Posterior cingulate gyrus (tissue), 11 donors: ENCODE measurements at places on chromosomes 16 and 17.

DNA sequence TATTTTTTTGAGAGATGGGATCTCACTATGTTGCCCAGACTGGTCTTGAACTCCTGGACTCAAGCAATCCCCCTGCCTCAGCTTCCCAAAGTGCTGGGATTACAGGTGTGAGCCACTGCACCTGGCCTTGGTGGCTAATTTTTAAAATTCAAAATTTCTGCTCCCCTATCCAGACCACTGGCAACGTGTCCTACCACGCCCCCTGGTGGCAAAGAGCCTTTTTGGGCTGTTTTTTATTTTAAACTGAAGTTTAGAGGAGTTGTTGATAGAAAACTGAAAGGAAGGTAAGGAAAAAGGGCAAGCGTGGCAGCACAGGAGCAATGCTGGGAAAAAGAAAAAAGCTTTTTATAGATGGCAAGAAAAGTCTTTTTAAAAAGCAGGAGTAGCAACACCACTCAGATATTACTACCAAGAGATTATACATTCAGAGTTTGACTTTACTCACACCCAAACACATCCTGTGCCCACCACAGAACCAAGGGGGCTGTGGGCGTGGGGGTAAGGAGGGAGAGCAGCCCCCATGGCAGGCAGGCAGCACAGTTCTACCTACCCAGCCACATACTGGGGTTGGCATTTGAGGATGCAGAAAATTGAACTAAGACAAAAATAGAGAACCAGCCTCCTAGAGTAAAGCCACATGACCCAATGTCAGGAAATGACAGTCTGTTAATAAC is 4.2 kb upstream of the MXRA7 start:
- DNase-seq, result peak; percentile 89

- no peak for DNase-seq
These were observed 20.3 kb upstream of the CALB2 start for GRCh38 chr16:71338193-71338592.

- DNase-seq, result no peak
These were observed 4.9 kb downstream of the MT1F start for GRCh38 chr16:56662357-56663354.

GRCh38 chr17:8062435-8062806 is 23.6 kb downstream of the ALOX15B start:
- DNase-seq, result no peak

- DNase-seq, result no peak
These were observed 1.6 kb downstream of the TBX4 start for GRCh38 chr17:61453566-61454380.

- no peak for DNase-seq
These were observed 129.8 kb downstream of the C16orf78 start for GRCh38 chr16:49503256-49504022.

DNA sequence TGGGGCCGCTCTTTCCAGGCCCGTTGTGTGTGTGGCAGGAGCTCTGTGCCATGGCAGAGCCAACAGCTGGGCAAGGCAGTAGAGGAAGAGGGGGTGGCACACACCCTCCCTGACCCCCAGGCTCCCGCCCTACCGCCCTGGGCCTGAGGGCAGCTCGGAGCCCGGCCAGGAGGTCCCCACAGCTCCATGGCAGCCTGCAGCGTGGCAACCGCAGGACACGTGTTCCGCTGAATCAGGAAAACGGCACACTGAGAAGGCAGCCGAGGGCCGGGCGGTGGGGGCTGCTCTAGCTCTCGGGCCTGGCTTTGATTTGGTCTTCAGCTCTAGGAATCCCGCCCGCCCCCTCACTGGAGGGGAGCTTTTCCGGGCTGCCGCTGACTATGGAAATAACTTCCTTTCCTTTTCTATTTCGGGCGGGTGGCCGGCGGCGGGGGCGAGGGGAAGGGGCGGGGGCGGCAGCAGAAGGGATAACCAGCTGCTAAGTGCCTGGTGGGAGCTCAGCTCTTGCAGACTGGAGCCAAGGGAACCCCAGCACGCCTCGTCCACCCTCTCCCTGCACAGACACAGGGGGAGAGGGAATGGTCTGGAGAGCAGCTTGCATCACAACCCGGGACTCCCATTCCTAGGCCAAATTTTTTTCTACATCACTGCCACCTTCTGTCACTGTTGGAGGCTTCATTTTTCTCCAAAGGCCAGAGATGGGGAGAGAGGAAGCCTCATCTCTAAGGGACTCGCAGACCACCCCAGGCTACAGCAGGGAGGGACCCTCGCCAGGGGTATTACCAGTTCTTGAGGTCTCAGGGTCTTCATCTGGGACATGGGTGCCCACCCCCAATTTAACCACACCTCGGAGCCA is 24.8 kb upstream of the MRPS23 start:
- DNase-seq, result peak; percentile 74

GRCh38 chr17:76053246-76054111 is 18.8 kb downstream of the SRP68 start:
- DNase-seq, result no peak

GRCh38 chr16:72989579-72990551 is 58.1 kb downstream of the ZFHX3 start:
- no peak for DNase-seq

GRCh38 chr16:84519855-84520254 is 15.4 kb upstream of the MEAK7 start:
- DNase-seq, result no peak

- no peak for DNase-seq
These were observed 25.5 kb upstream of the PMP22 start for GRCh38 chr17:15290605-15291004.

DNA sequence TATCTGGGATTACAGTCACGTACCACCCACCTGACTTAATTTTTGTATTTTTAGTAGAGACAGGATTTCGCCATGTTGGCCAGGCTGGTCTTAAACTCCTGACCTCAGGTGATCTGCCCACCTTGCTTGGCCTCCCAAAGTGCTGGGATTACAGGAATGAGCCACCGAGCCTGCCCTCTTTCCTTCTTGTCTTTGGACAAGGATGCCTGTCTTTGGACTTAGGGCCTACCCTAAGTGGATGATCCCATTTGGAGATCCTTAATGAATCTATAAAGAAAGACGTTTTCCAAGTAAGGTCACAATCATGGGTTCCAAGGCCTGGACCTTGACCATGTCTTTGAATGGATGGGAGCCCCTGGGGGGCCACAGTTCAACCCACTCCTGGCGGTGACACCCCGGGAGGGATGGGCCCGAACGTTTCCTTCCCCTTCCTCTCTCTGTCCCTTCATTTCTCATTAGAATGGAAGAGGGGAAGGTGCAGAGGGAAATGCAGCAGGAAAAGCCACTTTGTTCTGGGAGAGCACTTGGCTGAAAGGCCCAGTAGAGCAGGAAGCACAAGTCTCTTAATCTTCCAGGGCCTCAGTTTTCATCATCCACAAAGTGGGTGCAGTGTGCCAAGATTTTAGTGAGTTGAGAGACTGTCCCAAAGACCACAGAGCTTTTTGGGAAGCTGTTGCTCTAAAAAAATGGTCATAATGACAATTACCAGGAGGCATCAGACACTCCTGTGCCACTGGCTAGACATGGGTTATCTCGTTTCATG is 353.3 kb downstream of the SEC14L1 start:
- DNase-seq, result no peak

GRCh38 chr17:82900741-82901140 is 60.9 kb upstream of the ZNF750 start:
- no peak for DNase-seq

GRCh38 chr16:3810198-3810664 is 70.3 kb downstream of the CREBBP start:
- DNase-seq, result no peak

DNA sequence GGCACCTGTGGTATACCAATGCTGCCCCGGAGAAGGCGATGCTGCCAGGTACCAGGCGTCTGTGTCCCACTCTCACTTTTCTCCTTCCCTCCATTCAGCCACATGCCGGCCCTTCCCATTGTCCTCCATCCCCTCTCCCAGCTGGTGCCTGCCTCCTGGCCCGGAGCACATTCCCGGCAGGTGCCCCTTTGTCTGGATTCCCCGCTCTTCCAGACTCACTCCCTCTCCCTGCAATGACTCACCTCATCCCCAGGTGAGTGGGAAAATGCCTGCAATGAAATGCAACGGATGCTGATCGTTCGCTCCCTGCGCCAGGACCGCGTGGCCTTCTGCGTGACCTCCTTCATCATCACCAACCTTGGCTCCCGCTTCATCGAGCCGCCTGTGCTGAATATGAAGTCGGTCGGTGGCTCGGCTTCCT is 10.4 kb upstream of the KDM6B start:
- peak; percentile 30 for DNase-seq

DNA sequence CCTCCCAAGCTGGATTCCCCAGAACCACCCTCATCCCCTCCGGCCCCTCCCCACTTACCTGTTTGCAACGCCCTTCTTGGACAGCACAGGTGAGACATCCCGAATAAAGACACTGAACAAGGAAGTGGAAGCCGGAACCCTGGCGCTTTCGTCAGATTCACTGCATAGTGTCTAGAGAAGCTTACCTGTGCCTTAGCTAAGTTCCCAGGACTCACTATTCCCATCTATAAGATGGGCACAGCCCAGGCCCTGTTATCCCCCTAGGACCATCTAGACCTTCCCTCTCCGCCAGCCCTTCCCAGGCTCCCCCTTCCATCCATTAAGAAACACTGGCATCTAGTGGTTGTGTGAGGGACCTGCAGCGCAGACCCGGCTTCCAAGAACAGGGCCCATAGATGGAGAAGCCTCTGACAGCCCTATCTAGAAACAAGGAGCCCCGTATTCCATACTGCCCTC is 26.9 kb upstream of the RPL38 start:
- peak; percentile 71 for DNase-seq

DNA sequence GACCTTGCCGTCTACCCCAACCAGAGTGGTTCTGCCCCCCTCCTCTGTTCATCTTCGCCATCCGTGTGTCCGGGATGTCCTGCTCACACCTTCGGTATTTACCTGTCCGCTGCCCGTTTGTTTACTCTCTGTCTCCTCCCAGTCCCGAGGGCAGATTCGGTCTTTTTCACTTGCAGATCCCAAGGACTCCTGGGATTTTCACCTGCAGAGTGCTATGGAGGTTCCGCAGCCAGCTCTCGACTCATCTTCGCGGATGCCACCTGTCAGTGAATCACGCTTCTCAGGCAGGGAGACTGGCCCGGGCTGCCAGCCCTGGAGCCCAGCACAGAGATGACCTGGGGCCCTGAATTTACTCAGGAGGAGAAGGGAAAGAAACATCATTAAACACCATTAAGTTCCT is 8.1 kb downstream of the CRISPLD2 start:
- DNase-seq, result no peak

DNA sequence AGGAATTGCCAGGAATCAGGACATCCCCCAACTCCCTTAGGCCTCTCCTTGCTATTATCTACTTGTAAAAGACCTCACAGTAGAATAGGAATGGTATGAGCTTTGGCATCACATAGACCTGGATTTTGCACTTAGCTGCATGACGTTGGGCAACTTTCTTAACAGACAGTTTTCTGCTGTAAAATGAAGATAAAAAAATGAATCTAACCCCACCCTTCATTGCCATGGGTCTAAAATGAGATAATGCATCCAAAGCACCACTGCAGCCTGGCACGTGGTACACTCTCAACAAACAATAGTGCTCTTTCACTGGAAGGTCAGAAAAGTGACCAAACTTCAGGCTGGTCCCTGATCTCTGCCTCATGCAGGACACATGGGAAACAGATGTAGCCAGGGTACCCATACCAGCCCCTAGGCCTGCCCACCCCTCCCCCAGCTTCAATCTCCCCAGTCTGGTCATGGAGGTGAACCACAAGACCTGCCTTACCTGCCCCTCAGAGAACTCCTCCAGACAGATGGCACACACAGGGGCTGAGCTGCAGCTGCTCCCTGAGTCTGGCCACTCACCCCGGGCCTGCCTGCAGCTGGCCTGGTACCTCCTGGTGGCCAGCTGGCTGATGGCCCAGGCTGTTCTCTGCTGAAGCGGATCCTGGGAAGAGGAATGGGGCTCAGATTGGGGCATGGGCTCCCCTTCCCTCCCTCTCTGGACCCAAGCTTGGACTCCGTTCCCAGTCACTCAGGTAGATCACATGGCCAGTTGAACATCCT is 8.5 kb upstream of the SUPT4H1 start:
- DNase-seq, result no peak

DNA sequence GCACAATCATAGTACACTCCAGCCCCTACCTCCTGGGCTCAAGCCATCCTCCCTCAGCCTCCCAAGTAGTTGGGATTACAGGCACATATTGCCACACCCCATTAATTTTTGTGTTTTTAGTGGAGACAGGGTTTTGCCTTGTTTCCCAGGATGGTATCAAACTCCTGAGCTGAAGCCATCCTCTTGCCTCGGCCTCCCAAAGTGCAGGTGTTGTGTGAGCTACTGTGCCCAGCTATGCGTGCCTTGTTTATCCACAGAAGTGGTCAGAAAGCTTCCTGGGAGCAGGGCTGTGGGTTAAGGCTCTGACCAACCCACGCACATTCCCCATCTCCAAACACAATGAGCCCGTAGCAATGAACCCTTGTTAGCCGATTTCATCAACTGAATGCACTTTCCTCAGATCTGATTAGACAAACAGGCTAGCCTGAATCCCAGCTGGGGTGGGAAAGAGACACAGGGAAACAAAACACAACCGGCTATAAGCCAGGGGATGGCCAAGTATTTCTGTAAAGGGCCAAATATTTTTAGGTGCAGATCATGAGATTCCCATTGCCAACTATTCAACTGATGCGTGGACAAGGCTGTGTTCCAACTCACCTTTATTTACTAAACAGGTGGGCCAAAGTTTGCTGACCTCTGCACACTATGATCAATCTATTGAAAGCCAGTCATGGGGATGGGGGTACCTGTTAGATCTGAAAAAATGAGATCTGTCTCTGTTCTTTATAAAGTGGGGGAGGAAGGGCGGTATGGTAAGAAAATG is 193.6 kb downstream of the CPPED1 start:
- DNase-seq, result no peak

- DNase-seq, result no peak
These were observed 352.9 kb downstream of the SNX29 start for GRCh38 chr16:12329246-12329995.

- no peak for DNase-seq
These were observed 445.1 kb downstream of the MAF start for GRCh38 chr16:79155471-79155870.

- DNase-seq, result no peak
These were observed 184.2 kb downstream of the COPRS start for GRCh38 chr17:31674717-31675349.

DNA sequence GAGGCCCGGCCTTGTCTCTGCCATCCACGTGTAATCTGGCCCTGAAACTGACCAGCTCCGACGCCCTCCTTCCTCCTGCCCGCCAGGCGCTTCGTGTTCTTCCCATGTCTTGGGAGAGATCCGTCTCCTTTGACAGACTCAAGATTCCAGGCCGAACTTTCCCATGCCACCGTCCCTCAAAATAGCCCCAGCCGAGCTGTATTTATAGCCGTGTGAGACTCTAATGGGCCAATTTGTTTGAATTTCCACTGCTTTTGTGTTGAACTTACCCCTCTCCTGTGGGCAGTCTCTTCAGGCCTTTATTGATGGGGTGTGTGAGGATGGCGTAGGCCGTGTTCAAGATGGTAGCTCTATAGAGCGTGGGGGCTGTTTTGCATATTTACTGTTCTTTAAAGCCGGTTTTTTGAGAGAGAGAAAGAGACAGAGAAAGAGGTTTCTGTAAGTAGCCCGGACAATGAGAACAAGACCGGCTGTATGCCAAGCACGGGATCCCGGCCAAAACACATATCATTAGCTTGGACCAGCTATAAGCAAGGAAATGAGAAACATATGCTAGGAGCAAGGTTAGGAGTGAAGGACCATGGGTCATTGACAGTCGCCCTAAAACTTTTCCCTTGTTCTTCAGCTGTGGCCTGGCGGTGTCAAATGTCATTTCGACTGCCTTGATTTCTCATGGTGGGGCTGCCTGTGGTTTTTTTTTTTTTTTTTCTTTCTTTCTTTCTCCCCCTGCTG is 124.5 kb upstream of the ZFHX3 start:
- no peak for DNase-seq

GRCh38 chr16:51951668-51952298 is 595.2 kb downstream of the TOX3 start:
- DNase-seq, result no peak

GRCh38 chr16:50024684-50025536 is at the start of gene CNEP1R1:
TSS of gene CNEP1R1 (plus strand) at chr16:50025225. CDS start at chr16:50025316, 91 bp downstream.
- DNase-seq, result peak; percentile 92
